Activated CD4-positive, alpha-beta T cell treated with anti-CD3 and anti-CD28 coated beads, Interleukin-2, amount 10 ng/mL, durations not matched to agents 7 days and 5 days (primary cell): ENCODE measurements at places on chromosomes 3 and 15.

- DNase-seq = no peak
These were observed 26.2 kb downstream of the ALDH1A2 start for GRCh38 chr15:58039079-58040035.

- DNase-seq = no peak
These were observed 30.8 kb downstream of the PCOLCE2 start for GRCh38 chr3:142858043-142858442.

GRCh38 chr3:150270883-150271590 lies 137.1 kb upstream of the TSC22D2 start:
- no peak for DNase-seq

DNA sequence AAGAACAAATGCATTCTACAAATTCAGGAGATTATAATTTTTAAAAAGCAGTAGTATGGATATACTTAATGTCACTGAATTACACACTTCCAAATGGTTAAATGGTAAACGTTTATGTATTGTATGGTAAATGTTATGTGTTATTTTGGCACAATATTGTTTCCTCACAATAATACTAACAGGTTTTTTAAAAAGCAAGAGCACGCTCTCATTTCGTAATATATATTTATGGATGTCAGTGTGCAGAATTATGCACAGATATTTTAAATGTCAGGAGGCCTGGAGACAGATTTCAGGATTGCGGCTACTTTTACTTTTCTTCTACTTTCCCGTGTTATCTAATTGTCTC lies 533 bp downstream of the ZNF445 start:
- no peak for DNase-seq

GRCh38 chr3:195009616-195010015 lies 261.3 kb downstream of the XXYLT1 start:
- no peak for DNase-seq

DNA sequence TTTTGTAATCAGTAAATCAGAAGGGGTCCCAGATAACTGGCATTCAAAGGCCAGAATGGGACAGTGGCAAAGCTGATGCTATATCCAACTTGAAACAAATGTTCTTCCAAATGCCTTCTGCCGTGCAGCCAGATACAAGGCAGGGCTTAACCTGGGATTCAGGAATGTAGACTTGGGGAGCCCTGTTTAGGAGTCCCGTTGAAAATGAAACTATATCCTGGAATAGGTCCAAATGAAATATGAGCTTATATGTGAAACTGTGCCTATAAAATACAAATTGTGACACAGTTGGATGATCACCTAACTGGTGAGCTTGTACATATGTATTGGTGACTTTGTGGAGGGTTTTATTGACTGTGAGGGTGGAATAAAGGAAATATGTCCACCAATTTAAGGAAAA lies 28.7 kb downstream of the FRMD4B start:
- DNase-seq = no peak

DNA sequence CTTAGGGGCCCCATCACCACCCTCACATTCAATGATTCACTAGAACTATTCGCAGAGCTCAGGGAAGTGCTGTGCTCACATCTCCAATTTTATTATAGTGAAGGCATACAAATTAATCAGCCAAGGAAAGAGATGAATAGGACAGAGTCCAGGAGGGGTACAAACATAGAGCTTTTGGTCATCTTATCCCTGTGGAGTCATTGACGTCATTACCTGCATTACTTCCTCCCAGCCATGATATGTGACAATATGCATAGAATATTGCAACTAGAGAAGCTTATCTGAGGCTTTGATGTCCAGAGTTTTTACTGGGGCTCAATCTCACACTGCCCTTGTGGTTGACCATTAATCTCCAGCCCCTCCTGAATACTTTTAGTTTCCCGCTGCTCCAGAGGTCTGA lies 1.5 kb downstream of the IQCH start:
- no peak for DNase-seq
